Left hindlimb (tissue), 1 donor: ENCODE measurements at places on chromosomes 6 and 20.

DNA sequence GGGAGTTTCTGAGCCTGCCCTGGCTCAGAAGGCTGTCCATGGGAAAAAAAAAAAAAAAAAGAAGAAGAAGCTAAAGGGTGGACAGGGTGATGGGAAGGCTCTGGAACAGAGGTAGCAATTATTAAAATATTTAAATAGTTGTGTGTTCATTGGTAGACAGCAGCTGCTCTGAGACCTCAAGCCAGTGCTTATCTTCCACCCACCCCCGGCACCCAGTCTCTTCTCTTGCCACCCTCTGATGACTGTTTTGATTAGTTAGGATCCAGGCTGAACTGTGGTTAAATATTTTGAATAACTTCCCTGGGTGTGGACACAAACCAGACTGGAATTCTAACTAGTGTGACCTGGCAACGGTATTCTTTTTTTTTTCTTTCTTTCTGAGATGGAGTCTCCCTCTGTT, 16.9 kb upstream of the SRSF3 start:
- no peak for DNase-seq

DNA sequence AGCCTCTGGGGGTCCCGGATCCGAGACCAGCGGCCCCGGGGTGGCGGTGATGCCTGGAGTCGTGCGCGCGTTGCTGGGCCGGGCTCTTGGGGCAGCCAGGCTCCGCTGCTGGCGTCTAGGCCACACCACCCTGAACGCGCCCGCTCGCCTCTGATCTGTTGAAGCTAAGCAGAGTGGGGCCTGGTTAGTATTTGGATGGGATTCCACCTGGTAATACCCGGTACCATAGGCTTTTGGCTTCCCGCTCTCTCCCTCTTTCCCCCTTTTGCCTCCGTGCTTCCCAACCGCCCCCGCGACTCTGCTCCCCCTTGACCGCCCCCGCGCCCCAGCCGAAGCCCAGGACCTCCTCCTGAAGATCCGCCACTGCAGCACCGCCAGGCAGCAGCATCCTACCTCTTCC, 1383.5 kb upstream of the DEFB115 start:
- peak; percentile 35 for DNase-seq

DNA sequence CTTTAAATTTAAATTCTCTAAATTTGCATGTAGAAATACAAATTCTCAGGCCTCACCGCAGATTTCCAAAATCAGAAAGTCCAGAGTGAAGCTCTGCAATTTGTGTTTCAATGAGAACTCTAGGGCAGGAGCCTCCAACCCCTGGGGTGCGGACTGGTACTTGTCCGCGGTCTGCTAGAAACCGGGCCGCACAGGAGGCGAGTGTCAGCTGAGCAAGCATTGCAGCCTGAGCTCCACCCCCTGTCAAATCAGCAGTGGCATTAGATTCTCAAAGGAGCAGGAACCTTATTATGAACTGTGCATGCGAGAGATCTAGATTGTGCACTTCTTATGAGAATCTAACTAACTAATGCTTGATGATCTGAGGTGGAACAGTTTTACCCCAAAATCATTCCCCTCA, 203.0 kb upstream of the PCSK2 start:
- no peak for DNase-seq

GRCh38 chr6:31829633-31830283, 2.2 kb downstream of the HSPA1B start:
- no peak for DNase-seq

DNA sequence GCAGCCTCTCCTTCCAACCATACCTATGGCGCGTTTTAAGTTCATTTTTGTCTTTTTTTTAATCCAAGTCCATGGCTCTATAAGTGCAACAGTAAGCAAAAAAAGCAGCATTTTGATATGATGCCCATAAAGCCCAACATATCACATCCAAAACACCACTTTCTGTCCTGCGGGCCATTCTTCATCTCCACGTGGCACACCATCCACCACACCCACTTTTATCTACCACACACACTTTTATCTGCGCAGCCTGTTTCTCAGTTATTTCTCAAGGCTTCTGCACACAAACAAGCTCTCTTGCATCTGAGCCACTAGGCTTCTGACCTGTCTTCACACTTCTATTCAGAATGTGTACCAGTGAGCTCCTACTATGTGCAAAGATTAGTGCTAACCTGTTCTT, 5.3 kb downstream of the GCLC start:
- no peak for DNase-seq
